ENCODE measurements at places on chromosomes 12 and 14.

GRCh38 chr12:92668739-92669138 is 34.0 kb upstream of the PLEKHG7 start:
- DNase-seq, result no peak

GRCh38 chr12:68119250-68119649 is 40.3 kb downstream of the IFNG start:
- no peak for DNase-seq

- no peak for DNase-seq
Measured at GRCh38 chr14:20350860-20351259, 7.4 kb downstream of the PARP2 start.

GRCh38 chr12:18906395-18906794 is 168.5 kb downstream of the CAPZA3 start:
- no peak for DNase-seq

DNA sequence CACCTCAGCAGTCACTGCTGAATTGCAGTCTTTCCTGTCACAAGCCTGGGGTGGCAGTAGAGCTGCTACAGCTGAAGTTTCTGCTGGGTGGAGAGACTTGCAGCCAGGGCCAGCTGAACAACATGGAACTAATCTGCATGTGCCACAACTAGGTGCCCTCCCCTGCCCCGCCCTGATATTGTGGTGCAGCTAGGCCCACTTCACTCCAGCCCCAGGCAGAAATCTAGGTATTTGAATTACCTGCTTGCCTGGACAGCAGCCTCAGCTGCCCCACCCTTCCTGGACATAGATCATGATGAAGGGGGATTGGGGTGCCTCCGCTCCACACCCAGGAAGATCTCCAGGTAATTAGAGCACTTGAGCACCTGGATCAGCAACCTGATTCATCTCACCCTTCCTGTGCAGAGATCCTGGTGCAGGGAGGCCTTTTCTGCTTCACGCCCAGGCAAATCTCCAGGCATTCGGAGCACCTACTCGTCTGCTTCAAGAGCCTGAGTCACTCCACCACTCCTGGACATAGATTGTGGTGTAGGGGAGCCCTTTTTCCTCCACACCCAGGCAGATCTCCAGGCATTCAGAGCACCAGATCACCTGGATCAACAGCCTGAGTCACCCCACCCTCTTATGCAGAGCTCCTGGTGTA is 477.0 kb downstream of the SOX5 start:
- DNase-seq, result no peak

- DNase-seq, result no peak
Measured at GRCh38 chr14:66069830-66070541, 416.2 kb upstream of the CCDC196 start.

- DNase-seq, result no peak
Measured at GRCh38 chr12:118645219-118645618, 268.9 kb downstream of the SUDS3 start.

- DNase-seq, result no peak
Measured at GRCh38 chr12:6044082-6044481, 80.4 kb downstream of the VWF start.

DNA sequence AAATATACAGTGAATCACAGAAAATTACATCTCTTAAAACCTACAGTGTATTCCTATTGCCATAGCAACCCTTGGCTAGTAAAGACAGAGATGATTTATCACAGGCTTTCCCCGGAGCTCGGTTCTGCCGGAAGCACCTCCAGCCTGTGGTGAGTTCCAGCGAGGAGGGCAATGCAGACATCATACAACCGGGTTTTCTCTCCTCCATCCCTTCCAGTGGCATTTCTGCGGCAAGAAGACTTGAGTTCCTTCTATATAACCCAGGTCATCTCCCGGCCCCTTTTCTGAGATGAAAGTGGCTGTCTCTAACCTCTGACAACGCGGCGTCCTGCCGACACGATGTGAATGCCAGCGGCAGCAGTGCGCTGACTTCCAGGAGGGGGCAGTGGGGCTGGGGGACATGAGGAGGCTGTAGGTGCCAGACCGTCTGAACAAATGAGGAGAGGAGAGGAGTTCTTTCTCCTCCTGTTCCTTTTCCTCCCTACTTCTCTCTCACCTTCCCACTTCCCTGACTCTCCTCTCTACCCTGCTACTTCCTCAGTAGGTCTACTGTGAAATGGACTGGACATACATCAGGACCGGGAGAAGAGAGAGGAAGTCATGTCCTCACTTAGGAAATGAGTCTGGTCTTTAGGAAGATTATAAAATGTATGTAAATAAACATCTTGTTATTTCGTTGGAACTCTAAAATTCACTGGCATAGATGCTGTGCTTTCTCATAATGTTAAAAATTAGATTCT is 68.6 kb upstream of the MAX start:
- DNase-seq, result no peak

DNA sequence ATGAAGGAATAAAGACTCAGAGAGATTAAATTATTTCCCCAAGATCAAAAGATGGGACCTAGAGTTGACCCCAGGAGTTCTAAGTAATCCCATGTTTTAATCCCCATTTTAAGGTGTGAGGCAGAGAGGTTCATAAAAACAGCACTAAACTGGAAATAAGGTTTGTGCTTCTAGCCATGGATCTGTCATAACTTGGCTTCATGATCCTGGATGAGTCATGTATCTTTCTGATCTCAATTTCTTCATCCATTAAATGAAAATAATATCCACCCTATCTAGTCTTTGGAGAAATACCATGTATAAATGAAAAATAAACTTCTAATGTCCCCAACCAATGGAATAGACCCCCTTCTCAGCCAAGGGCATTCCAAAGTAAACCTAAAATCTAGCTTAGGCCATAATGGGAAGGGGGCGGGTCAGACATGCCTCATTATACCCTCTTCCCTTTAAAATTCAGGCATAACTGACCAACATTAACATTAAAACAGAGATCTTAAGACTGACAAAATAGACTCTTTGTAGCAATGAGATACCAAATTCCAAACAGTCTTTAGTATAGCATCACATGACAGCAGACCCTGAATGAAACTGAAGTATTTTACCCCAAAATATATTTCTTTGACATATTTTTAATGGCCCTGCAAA is 47.8 kb downstream of the SLC41A2 start:
- no peak for DNase-seq

DNA sequence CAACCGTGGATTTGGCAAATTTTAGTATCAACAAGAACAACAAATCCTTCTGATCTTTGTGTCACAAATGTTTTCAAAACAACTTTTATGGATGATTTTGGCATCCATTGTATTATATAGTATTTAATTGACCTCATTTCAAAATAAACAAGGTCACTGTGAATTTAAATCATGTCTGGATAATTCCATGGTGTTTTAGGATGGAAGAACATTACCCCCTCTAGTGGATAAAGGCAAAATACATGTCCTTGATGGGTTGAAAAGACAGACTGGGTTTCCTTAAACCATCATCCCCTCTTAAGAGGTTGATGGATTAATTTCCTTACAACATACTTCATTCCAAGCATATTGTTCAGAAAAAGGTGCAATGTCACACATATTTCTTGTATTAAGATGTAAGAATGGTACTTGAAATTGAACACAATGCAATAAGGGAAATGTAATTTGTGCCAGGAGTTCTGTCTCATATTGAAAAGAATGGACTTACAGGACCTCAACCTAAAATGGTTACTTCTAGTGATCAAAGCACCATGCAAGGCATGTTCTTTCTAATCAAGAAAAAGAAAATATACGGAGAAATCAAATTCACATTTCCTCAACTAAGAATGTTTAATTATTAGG is 352.0 kb downstream of the BCAT1 start:
- no peak for DNase-seq

- DNase-seq, result no peak
Measured at GRCh38 chr14:35504260-35504659, 29.7 kb upstream of the INSM2 start.

- DNase-seq, result no peak
Measured at GRCh38 chr12:92463171-92463570, 239.6 kb upstream of the PLEKHG7 start.

- no peak for DNase-seq
Measured at GRCh38 chr14:28130610-28131284, 635.8 kb upstream of the FOXG1 start.

DNA sequence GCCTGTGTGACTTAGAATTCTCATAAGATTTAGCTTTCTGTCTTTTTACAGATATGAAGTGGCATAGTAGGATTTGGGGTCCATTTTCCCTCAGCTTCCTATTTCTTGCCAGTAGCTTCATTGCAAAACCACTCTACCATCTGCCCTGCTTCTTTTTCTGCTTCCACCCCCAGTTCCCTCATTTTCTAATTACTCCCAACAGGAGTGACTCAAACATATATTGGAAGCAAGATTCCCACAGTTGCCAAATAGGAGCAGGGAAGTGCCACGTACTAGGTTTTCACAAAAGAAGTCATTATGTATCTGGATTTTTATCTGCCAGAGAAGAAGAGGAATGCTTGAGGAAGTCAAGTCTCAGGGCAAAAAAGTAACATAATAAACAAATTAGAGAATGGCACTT is 64.1 kb downstream of the ANO4 start:
- no peak for DNase-seq

GRCh38 chr12:19285793-19286448 is 153.4 kb upstream of the AEBP2 start:
- DNase-seq, result no peak

GRCh38 chr12:64500394-64500793 is 48.5 kb downstream of the TBK1 start:
- no peak for DNase-seq

DNA sequence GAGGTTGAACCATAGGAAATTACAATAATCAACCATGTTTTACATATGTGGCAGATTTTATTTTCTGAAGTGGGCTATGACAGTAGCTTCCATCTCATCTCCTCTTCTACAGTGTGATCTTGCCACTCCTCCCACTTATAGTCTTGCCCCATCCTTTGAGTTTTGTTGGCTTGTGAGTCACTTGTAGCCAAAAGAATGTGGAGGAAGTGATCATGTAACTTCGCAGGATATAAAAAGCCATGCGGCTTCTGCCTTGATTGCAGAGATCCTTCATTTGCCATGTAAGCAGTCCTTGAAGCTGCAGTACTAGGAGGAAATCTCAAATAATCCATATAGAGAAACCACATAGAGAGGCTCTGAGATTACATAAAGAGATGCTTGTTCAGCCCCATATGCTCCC is 13.7 kb upstream of the ZNF84 start:
- DNase-seq, result no peak

DNA sequence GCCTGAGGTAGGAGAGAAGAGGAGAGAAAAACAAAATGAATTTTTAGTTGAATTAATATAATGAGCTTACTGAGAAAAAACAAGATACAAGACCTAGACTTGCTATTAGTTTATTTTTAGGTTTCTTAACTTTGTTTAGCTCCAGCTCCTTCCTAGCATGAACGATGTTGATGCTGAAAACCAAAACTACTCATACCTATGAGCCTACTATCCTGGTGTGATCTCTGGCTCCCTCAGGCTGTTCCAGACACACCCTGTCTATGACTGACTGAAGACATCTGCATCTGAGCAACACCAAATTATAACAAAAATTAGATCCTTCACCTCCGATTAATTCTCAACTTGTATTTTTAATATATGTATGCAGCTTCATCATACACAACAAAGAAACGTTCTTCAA is 190.4 kb downstream of the SLC5A8 start:
- DNase-seq, result no peak

DNA sequence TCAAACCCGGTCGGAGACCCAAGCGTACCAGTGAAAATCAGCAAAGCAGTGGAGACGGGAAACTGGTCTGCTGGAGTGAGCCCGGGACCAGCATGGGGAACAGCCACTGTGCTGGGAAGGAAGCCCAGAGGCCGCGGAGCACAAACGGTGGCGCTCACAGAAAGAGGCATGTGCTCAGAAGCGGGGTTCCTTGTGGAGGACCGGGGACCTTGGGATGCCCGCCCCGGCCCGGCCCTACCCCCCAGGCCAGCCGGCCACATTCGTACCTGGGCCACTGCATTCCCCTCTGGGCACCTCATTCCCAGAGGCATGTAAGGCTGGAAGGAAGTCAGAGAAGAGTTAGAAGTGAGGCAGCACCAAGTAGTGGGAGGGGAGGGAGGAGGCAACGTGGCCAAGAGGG is 79.3 kb downstream of the RFLNA start:
- no peak for DNase-seq

DNA sequence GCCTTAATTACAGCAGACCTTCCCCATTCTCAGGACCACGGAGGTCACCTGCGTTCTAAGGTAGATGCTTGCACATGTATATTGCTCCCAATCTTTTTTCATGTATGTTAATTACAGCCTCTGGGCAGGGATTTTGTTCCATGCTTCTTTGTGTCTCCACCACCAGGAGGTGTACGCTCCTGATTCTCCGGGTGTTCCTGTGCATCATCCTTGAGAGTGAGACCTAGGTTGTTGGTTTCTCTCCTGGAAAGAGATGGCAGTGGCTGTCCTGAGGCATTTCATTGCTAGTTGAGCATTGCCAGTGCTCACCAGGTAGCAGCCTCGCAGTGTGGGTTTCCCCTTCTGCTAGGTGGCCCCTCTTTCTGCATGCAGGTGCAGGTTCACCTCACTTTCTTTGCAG is 52.8 kb downstream of the KCNK13 start:
- DNase-seq, result no peak

- no peak for DNase-seq
Measured at GRCh38 chr12:42504049-42504448, 85.5 kb downstream of the PRICKLE1 start.

DNA sequence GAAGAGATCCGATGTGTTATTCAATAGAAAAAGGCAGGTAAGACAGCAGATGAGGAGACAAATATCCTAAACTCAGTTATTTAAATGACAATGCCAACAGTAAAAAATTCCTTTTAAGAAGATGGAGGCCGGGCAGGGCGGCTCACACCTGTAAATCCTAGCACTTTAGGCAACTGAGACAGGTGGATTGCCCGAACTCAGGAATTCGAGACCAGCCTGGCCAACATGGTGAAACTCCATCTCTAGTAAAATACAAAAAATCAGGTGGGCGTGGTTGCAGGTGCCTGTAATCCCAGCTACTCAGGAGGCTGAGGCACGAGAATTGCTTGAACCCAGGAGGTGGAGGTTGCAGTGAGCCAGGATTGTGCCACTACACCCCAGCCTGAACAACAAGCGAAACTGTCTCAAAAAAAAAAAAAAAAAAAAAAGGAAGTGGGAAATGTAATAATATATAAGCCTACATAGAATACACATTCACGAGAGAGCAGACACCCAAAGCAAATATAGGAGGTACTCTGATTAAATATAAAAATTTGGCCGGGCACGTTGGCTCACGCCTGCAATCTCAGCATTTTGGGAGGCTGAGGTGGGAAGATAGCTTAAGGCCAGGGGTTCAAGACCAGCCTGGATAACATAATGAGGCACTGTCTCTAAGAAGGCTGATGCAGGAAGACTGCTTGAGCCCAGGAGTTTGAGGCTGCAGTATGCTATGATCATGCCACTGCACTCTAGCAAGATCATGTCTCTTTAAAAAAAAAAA is 19.0 kb downstream of the CORO1C start:
- DNase-seq, result no peak

- no peak for DNase-seq
Measured at GRCh38 chr14:45201905-45202304, 51.1 kb downstream of the MIS18BP1 start.

DNA sequence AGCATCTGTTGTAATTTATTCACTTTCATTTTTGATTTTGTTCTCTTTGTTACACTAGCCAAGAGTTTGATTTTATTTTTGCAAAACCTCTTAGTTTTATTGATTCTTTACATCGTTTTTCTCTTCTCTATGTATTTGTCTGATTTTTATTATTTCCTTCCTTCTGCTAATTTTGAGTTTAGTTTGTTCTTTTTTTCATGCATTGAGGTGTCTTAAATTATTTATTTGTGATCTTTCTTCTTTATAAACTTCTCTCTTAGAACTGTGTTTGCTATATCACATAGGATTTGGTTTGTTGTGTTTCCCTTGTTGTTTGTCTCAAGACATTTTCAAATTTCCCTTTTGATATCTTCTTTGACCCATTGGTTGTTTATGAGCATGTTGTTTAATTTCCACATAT is 51.7 kb upstream of the NFKBIA start:
- no peak for DNase-seq

- no peak for DNase-seq
Measured at GRCh38 chr14:105247715-105248367, 492 bp upstream of the BTBD6 start.

All from hematopoietic multipotent progenitor cell treated with erythropoietin and hydrocortisone succinate and interleukin-3 and kit ligand, for 15 days (in vitro differentiated cells).